ENCODE measurements at places on chromosomes 2 and 18.

- DNase-seq, result no peak
Measured at GRCh38 chr2:25298776-25299431, 42.8 kb downstream of the DNMT3A start.

- DNase-seq, result no peak
Measured at GRCh38 chr2:66699416-66699792, 264.5 kb downstream of the MEIS1 start.

DNA sequence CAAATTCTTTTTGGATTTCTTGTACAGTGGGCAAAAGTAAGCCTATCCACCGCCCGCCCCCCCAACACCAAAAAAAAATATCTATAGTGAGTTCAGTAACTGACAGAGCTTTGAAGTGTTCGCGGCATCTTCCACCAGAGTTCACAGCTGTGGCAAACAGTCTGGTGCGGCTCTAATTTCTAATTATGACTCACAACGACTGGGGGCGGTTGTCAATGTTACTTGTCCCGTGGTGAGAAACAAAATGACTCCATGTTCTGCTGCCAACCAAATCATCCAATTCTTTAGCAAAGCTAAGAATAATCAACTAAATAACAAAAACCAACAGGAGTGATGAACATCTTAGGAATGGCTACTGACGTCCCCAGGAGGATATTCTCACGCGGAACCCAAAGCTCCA lies 392.5 kb upstream of the SALL3 start:
- no peak for DNase-seq

DNA sequence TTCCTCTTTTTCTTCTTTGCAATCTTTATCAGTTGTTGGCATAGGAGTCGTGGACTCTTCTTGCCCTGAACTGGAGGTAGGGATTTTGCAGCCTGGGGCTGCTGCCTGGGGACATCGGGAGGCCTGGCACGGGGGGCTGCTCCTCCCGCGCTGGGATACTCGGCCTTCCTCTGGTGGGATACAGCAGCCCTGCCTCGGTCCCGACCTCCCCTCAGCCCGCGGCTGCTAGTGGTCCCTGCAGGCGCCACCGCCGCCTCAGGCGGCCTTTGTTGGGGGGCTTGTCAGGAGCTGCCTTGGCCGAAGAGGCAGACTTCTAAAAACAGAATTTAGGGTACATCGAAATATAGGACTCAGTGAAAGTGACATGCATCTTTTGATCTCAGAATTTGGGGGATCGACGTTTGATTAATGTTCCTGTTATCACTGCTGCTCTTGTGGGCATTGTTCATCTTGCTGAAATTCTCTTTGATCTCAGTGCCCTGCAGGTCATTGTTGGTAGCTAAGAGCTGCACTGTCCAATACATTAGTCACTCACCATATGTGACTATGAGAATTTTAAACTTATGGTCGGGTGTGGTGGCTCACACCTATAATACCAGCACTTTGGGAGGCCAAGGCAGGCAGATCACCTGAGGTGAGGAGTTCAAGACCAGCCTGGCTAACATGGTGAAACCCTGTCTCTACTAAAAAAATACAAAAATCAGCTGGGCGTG lies 16.3 kb downstream of the POLR2D start:
- DNase-seq, result no peak

DNA sequence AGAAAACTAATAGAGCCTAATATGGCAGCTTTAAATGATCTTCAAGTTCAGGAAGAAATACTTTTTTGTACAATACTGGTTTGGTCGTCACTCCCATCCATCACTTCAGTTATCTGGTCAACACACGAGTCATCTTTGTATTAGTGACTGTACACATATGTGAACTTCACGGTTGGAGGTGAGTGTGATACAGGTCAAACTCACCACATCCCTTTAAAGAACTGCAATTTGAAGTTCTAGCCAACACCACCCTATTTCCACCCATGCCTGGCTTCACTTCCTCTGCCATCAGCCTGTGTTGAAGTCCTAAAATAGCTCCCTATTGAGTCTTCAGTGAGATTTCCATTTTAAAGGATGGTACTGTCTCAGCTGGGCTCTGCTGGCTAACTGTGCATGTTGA lies 361.9 kb downstream of the TXNL1 start:
- DNase-seq, result no peak

Data from kidney glomerular epithelial cell (primary cell).